ENCODE measurements at places on chromosomes 4 and X. TPM values are rescaled to one million over a fixed set of nuclear protein-coding genes. Genes with fewer than 3 reads are reported as not detected.

TMPRSS11D gene
- polyA plus RNA-seq, result not detected

PFKFB1 gene
- polyA plus RNA-seq, result not detected

FGB gene
- not detected for polyA plus RNA-seq

STAP1 gene
- polyA plus RNA-seq, result 11.4 TPM
